ENCODE measurements at places on chromosomes 7 and 10.

GRCh38 chr10:132368881-132369635, 27.9 kb upstream of the PWWP2B start:
- no peak for DNase-seq

DNA sequence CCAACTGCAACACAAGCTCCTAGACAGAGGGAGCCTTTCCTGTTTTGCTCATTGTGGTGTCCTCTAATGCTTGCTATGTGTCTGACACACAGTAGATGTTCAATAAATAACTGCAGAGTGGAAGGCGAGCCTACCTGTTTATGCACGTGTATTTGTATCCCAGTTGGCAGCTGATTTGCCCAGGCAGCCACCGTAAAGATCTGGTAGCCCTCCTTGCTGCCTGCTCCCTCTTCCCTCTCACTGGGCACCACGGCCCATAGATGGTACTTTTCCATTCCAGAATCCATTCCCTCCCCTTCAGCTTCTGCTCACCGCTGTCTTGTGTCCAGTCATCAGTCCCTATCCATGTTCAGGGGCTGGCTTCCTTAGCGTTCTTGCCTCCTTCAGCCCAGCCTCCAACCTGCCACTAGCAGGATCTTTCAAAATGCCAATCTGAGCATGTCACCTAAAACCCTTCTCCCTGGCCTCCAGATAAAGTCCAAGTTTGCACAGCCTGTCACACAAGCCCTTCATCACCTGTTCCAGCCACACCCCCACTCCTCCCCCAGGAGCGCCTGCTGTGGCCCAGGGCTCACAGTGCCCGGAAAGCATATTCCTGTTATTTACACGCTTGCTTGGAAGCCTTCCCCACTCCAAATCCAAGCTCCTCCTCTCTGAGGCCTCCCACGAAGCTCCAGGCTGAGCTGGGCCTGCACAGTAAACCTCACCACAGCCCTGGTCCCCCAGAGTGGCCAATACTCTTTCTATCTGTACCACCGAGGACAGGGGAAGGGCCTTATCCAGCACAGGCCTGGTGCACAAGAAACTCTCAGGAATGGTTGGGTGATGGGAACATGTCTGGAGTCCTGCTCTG, 21.0 kb downstream of the ZCCHC24 start:
- no peak for DNase-seq

DNA sequence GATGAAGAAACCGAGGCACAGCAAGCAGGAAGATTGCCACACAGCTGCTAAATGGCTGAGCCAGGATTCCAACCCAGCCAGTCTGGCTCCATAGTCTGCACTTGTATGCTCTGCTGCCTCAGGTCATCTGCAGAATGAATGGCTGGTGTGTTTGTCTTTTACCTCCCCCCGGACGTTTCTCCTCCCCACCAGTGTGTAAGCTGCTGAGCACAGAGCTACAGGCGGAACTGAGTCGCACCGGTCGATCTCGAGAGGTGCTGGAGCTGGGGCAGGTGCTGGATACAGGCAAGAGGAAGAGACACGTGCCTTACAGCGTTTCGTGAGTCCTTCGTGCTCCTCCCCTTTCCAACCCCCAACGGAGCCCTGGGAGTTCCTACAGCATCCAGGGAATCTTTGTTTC, 2.6 kb downstream of the CNPY4 start:
- no peak for DNase-seq

DNA sequence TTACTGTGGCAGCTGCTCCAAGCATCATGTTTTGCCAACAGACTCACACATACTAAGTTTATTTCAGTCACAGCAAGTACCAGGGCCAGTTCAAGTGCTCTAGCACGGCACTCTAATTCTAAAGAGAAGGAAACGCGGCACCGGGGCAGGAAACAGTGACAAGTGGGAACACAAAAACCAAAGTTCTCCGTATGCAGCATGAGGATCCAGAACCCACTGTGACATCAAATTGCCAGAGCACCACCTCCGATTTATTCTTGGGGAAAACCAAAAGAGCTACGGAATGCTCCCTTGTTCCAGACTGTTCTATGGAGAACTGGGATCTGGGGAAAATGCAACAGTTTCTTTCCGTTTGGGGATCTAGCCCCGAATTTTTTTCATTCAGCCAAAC, 448 bp upstream of the PTER start:
- peak; percentile 22 for DNase-seq

GRCh38 chr10:73887294-73888039, 13.1 kb upstream of the CAMK2G start:
- no peak for DNase-seq

DNA sequence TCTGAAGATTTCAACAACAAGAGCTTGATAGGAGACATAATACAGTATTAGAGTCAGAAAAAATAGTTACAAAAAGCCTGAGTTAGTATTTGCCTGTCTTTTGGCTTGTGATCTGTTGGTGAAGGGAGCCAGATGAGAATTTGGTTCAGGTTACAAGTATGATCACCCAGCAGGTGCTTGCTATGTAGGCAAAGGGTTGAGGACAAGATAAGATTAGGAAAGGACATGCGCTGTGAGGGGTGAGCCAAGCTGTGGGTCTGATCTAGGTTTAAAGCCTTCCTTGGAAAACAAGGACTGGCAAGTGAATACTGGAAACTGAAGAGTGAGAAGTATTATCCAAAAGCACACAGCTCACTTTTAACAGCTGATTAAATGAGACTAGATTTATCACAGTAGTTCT, 28.7 kb upstream of the CD36 start:
- DNase-seq, result no peak

GRCh38 chr7:94621120-94621519, 34.8 kb downstream of the SGCE start:
- no peak for DNase-seq

- DNase-seq, result no peak
Measured at GRCh38 chr7:26101361-26102151, 50.4 kb upstream of the NFE2L3 start.

- DNase-seq, result no peak
Measured at GRCh38 chr10:124025660-124026588, 67.5 kb downstream of the CHST15 start.

DNA sequence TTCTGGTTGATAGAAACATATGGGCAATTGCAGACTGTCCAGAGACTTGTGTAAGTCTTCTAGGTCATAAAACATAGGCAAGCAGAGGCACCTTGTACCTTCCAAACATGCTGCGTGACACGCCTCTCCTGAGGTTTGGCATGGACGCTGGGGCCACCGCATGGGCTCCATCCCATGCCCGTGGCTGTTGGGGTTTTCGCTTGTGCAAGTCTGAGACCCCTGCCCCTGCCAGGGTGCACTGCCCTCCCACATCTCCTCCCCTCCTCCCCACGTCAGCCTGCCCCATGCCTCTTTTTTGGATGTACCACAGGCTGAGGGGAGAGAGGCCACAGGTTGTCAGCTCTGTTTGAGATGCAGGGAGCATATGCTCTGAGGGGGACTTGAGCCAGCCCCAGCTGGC, 19.0 kb downstream of the EIF3B start:
- DNase-seq, result no peak

GRCh38 chr10:22252224-22252800, 34.5 kb upstream of the EBLN1 start:
- DNase-seq, result peak; percentile 46

DNA sequence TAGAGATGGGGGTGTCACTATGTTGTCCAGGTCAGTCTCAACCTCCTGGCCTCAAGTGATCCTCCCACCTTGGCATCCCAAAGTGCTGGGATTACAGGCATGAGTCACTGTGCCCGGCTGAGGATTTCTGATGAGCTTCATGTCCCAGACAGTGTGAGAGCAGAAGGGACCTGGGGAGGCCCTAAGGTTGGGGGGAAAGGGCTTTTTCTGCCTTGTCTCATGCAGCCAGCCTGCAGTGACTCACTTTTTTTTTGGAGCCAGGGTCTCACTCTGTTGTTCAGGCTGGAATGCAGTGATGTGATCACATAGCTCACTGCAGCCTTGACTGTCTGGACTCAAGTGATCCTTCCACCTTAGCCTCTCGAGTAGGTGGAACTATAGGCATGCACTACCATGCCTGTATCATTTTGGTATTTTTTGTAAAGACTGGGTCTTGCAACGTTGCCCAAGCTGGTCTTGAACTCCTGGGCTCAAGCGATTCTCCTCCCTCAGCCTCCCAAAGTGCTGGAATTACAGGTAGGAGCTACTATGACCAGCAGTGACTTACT, 14.6 kb downstream of the COL26A1 start:
- no peak for DNase-seq

DNA sequence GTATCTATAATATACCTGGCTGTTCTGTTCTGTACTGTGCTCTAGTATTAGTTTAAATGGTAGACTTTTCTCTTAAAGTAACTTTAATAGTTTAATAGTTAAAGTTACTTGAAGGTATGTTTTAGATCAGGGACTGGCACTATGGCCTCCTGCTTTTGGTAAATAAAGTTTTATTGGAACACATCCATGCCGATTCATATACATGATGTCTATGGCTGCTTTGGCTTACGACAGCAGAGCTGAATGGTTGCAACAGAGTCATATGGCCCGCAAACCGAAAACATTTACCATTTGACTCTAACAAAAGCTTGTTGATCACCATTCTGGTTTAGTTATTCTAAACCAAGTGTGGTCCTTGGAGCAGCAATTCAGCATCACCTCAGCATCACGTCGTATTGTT, 6.7 kb downstream of the LUC7L2 start:
- DNase-seq, result no peak

- DNase-seq, result no peak
Measured at GRCh38 chr7:4076701-4077294, 605.3 kb upstream of the FOXK1 start.

GRCh38 chr7:123711832-123712293, 36.9 kb downstream of the WASL start:
- DNase-seq, result peak; percentile 55

- DNase-seq, result no peak
Measured at GRCh38 chr7:44727158-44727936, 21.3 kb upstream of the ZMIZ2 start.

GRCh38 chr10:78775891-78776290, 292.9 kb upstream of the ZMIZ1 start:
- DNase-seq, result no peak

DNA sequence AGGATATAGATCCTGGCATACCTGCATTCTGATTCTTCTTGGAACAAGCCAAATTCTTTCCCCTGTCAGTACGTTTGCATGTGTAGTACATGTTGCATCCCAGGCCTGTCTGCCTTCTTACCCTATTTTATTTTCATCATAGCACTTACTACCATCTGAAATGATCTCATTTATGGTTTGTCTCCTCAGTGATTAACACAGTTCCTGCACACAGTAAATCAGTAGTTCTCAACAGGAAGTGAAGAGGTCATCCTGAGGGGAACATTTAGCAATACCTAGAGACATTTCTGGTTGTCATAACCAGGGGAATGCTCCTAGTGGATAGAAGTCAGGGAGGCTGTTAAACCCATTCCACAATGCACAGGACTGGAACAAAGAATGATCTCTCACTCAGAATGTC, 38.2 kb upstream of the SLC26A4 start:
- DNase-seq, result no peak

DNA sequence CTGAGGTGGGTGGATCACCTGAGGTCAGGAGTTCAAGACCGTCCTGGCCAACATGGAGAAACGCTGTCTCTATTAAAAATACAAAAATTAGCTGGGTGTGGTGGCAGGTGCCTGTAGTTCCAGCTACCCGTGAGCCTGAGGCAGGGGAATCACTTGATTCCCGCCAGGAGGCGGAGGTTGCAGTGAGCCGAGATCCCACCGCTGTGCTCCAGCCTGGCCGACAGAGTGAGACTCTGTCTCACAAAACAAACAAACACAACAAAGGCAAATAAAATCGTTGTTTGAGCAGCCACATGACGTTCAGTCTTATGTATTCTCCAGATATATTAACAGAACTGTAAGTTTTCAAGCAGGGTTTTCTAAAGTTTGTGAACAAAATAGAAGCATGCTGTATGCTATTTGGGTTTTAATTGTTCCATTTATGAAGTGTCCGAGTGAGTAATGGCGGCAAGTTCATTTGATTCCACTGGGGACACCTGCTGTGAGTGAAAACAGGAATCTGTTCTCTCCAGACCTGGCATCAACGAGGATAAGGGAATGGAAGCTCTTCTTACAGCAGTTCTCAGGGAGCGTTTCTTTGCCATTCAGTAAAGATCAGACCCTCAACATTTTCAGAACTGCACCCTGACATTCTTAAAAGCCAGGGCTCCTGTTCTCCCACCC, 122.5 kb upstream of the PITRM1 start:
- no peak for DNase-seq

- DNase-seq, result no peak
Measured at GRCh38 chr10:94012834-94013233, 19.1 kb downstream of the PLCE1 start.

GRCh38 chr7:40598915-40599314, 464.1 kb downstream of the SUGCT start:
- DNase-seq, result no peak

DNA sequence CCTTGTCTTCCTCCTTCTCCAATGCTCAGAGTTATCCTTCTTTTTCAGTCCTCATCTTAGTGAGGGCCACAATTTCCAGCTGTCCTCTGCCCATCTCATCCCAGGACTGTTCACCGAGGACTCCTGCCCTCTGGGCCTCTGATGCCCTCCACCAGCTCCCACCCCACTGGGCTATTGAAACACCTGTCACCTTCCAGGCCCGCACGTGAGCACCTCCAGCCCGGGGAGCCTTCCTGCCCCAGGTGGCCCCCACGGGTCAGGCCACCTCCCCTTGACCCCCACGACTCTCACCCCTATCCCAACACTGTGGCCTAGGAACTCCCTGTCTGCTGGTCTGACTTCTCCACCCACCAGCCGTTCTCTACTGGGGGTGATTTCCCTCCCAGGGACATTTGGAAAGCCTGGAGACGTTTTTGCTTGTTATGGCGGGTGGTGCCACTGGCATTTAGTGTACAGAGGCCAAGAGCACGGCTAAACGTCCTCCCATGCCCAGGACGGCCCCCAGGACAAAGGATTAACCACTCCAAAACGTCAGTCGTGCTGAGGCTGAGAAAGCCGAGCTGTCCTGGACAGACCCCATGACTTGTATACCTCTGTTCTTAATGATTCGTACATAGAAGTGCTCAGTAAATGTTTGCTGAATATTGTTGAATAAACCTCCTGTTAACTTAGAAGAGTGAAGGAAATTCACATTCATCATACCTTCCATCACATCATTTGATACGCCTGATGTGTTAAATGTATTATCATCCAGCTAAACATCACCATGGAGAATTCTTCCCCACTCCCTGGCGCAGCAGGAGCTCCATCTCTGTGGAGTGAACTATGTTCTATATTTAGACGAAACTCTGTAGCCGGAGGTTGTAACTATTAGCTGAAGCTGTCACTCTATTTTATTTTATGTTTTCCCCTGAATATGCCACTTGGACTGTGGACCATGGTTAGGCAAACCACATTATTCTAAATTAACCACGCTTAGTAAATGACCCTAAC, 270.1 kb upstream of the SHH start:
- DNase-seq, result no peak

GRCh38 chr10:125377368-125377767, 217.0 kb upstream of the CTBP2 start:
- no peak for DNase-seq

DNA sequence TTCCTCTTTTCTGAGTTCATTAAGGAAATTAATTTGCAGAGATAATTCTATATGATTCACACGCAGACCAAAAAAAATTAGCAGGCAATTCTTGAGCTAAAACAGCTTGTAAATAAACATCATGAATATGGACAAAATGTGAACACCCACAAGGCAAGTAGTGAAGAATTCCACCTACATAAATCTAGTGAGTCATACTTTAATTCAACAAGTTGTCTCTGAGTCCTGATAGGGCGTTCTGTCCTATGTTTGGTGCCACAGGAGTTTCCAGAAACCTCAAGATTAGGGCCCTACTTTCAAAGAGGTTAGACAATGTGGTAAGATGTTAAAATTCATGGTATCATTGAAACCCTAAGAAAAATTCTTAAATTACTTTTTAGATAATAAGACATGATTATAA, 122.3 kb downstream of the SGMS1 start:
- no peak for DNase-seq

- DNase-seq, result no peak
Measured at GRCh38 chr7:83143107-83143506, 19.6 kb downstream of the PCLO start.

All from CD4-positive, alpha-beta T cell treated with Interleukin-2 at 100 ng/mL for 4 hours (primary cell).